G401 (cell line): ENCODE measurements at places on chromosomes 3 and 15.

DNA sequence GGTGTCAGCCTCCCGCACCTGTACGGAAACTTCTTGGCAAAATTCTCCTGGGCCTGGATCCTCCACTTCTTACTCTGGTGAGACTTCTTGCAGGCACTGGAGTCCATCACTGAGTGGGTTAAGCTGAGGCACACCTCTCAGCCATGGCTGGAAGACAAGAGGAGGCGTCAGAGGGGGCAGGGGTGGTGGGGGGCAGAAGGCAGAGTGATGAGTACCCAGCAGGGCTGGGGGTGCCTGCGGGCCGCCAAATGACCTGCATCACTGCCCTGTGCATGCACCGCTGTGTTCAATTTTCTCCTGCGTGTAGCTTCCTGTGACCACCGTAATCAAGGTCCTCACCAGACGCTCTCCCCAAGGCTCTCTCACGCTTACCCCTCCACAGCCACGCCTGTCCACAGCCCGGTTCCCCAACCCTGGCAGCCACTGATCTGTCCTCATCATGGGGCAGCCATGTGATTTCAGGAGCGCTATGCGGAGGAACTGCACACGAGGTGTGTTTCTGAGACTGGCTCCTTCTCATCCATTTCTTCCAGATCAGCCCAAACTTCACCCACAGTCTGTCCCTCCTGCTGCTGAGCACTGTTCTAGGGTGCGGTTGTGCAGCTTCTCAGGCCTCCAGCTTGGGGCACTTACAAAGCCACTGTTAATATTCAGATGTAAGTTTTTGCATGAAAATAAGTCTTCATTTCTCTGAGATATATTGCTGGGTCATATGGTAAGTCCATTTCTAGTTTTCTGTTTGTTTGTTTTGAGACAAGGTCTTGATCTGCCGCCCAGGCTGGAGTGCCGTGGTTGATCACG, 5.2 kb downstream of the C3orf22 start:
- DNase-seq, result no peak

DNA sequence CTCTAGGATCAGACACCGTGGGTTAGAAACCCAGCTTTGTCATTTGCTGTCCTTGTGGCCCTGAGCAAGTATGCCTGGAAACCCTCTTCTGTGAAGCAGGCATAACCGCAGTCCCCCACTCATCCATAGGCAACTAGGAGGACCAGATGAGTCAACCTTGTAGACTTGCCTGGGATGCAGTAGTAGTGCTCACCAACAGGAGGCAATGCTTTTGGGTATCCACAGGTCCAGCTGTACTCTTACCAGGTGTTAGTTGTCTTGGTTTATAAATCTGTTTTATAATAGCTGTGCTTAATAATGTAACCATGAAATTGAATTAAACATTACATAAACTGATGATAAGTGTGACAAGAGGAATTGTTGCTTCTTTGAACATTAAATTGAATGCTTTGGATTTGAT, 389.3 kb downstream of the IL20RB start:
- DNase-seq, result no peak

DNA sequence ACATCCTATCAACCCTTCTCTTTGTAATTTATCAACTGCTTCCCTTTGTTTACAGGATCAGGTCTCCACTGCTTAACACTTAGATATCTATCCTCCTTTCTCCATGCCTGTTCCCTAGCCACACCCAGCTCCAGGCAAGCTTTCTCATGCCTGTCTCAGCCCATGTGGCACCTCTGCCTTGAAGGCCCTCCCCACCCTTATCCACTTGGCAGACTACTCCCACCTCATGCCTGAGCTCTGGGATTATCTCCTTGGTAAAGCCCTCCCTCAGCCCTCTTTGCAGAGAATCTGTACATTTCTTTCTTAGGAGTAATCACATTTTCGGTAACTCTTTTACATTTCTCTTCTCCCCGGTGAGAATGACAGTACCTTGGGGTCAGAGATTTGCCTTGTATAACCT, 96.0 kb downstream of the ATP1B3 start:
- no peak for DNase-seq

GRCh38 chr3:53531749-53532148, 37.3 kb downstream of the CACNA1D start:
- no peak for DNase-seq

GRCh38 chr15:64452988-64453688, 7.2 kb upstream of the ZNF609 start:
- peak; percentile 81 for DNase-seq

DNA sequence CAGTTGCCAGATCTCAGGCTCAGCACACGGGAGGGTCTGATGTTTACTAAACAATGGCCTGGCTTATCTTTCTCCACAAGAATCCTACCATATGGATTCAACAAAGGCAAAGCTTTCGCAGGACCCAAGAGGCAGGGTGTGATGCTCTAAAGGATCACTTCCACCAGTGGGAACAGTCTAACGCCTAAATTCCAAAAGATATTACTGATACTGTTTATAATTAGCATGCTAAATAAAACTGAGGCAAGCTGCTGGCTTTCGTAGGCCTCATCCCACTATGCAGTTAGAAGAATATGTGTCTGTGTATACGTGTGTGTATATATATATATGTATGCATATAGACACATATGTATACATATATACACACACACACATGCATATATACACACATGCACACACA, 22.3 kb downstream of the RORA start:
- DNase-seq, result no peak

DNA sequence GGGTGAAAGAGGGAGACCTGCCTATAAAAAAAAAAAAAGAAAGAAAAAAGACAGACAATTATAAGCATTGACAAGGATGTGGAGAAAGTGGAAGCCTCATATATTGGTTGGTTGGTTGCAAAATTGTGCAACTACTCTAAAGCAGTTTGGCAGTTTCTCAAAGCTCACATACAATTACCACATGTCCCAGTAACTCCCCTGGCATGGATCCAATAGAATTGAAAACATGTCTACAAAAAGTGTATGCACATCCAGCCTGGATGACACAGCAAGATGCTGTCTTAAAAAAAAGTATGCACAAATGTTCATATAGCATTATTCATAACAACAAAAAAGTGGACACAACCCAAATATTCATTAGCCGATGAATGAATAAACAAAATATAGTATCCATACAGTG, 19.5 kb downstream of the SETMAR start:
- DNase-seq, result peak; percentile 15

- no peak for DNase-seq
These were observed 4.2 kb downstream of the PTPRG start for GRCh38 chr3:61565569-61565968.

- DNase-seq, result no peak
These were observed 770.0 kb downstream of the GRM7 start for GRCh38 chr3:7630925-7631324.

DNA sequence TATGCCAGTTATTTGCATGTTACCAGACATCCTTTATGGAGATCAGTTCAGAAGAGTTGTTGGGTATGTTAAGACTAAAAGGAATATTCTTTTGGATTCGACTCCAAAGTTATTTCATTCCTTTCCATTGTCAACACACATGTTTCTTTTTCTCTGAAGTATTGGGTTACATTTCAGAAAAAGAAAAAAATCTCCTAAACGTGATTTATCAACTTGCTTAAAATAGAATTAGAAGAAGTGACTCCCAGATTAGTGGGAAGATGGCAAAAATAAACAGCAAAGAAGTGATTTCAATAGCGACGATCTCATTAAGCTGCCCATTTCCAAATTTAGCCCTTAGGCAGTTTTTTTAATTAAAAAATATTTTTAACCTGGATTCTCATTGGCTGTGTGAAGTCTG, 85.4 kb downstream of the TIGIT start:
- DNase-seq, result no peak
